ENCODE measurements at places on chromosomes 16 and 17.

DNA sequence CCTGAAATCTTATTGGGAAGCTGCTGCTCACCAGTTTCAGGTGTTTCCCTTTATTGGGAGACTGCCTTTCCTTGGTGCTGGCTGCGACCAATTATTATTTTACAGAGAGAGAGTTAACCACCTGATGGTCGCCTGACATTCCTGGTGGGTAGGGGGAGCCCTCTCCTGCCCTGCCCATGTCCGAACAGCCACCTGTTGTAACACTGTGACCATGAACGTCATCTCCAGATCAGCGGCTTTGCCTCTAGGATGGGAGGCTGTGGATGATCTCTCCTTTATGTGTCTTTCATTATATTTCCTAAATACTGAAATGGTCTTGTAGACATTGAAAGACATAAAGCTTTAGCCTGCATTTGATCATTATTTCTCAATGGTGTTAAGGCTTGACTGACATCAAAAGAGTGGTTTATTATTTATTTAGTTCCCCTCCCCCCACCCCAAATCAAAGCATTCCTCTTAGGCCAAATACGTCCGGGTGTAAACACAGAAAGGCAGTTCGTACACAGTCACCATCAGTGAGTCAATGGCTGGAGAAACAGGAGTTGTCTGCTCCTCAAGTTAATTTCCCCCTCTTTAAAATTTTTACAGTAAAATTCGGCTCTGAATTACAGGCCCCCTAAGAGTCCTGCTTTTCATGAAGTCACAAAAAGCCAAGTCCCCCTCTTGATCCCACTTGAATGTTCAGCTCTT, 57.8 kb upstream of the CACNG5 start:
- DNase-seq, result no peak

DNA sequence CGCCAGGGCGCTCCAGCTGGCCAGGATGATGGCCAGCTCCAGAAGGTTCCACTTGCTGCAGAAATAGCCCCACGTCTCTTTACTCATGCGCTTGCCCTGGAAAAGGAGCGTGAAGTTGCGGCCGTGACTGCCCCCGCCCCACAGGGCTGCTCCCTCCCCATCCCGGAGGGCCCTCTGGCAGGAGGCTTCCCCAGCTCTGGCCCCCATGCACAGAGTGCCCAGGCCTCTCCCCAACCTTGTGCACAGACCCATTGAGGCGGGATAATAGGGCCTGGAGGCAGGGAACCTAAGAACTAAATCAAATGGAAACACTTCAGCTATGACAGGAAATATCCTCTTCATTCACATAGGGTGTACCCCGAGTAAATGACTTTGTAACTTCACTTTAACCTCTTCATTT, 21.2 kb upstream of the GCSH start:
- no peak for DNase-seq

DNA sequence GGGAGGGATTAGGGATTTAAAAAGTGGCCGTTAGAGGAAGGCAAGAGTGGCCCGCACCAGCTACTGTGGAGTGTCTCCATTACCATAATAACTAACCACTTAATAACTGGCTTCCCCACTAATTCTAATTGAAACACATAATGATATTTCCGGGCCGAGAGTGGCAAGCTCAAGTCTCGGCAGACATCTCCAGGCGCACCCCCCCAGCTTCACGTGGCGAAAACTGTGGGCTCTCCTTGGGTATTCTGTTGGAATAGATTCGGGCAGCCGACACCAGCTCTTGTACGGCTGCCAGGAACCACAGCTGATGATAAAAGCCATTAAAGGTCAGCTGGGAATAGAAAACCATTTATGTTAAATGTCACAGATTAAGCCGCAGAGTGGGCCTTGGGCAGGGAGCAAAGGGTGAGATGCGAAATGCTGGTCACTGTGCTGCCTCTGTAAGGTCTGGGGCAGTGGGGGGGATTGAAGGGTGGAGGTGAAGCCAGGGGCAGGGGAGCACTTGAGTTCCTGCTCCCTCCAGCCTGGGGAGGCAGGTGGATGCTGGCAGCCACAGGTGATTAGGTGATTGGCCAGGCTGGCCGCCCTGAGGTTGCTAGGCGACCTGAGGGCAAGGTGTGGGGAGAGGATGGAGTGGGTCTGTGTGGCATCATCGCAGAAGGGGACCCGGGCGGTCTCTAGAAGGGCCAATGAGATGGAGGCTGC, 115.6 kb upstream of the SDK2 start:
- no peak for DNase-seq

GRCh38 chr17:5588584-5588983, 4.3 kb upstream of the NLRP1 start:
- no peak for DNase-seq

GRCh38 chr17:18228176-18228682, 2.8 kb downstream of the LLGL1 start:
- no peak for DNase-seq

DNA sequence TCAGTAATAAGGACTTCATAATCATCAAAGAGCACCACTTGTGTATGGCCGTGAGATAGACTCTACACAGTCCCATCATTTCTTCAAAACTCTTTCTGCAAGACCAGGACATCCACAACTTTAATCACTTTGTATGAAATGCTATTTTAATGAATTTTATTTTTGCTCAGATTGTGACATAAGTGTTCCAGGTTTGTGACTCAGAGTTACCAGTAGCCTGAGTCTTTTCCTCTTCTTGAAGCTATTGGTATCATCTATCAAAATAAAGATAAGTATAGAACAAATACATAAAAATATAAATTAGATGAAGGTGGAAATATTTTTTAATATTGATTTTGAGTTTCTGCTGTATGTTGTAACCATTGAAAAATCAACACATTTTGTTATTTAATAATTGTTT, 16.6 kb upstream of the VWA3A start:
- no peak for DNase-seq

- DNase-seq, result no peak
Measured at GRCh38 chr16:63998-64913, 8.2 kb downstream of the RHBDF1 start.

GRCh38 chr17:50164697-50164988, 1.2 kb upstream of the SGCA start:
- no peak for DNase-seq

GRCh38 chr16:56013962-56014552, 138.9 kb upstream of the CES5A start:
- no peak for DNase-seq

- DNase-seq, result no peak
Measured at GRCh38 chr16:48537275-48537674, 72.7 kb downstream of the N4BP1 start.

GRCh38 chr17:42165751-42166150, 11.0 kb upstream of the RAB5C start:
- no peak for DNase-seq

- no peak for DNase-seq
Measured at GRCh38 chr16:65061935-65062518, 59.8 kb downstream of the CDH11 start.

GRCh38 chr17:18261146-18261515, 669 bp downstream of the MIEF2 start:
- no peak for DNase-seq

DNA sequence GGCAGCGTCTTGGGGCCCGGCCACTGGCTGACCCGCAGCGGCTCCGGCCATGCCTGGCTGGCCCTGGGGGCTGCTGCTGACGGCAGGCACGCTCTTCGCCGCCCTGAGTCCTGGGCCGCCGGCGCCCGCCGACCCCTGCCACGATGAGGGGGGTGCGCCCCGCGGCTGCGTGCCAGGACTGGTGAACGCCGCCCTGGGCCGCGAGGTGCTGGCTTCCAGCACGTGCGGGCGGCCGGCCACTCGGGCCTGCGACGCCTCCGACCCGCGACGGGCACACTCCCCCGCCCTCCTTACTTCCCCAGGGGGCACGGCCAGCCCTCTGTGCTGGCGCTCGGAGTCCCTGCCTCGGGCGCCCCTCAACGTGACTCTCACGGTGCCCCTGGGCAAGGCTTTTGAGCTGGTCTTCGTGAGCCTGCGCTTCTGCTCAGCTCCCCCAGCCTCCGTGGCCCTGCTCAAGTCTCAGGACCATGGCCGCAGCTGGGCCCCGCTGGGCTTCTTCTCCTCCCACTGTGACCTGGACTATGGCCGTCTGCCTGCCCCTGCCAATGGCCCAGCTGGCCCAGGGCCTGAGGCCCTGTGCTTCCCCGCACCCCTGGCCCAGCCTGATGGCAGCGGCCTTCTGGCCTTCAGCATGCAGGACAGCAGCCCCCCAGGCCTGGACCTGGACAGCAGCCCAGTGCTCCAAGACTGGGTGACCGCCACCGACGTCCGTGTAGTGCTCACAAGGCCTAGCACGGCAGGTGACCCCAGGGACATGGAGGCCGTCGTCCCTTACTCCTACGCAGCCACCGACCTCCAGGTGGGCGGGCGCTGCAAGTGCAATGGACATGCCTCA, 773 bp downstream of the NTN3 start:
- no peak for DNase-seq

DNA sequence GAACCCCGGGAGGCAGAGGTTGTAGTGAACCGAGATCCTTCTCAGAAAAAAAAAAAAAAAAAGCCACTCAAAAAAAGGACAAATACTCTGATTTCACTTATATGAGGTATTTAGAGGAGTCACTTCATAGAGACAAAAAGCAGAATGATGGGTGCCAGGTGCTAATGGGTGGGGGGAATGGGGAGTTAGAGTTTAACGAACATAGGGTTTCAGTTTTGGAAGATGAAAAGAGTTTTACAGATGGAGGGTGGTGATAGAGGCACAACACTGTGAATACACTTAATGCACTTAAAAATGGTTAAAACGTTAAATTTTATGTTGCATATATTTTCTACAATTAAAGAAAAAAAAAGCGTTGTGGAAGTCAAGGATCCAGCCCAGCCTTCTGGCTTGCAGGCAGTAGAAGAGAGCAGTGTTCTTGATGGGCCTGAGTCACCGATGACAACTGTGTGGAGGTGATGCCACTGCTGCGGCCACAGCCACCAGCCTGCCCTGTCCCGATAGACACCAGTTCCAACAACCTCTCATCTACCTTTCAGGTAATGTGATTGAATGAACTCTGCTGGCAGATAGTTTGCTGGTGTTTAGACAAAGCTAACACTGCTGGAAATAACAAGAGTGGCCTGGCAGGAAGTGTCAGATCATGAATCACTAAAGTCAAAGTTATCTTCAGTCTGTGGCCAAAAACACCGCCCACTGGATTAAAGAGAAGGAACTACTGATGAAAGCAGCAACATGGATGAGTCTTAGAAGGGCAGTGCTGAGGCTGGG, 49.9 kb upstream of the COX10 start:
- no peak for DNase-seq

- no peak for DNase-seq
Measured at GRCh38 chr17:68718926-68719325, 117.8 kb upstream of the FAM20A start.

DNA sequence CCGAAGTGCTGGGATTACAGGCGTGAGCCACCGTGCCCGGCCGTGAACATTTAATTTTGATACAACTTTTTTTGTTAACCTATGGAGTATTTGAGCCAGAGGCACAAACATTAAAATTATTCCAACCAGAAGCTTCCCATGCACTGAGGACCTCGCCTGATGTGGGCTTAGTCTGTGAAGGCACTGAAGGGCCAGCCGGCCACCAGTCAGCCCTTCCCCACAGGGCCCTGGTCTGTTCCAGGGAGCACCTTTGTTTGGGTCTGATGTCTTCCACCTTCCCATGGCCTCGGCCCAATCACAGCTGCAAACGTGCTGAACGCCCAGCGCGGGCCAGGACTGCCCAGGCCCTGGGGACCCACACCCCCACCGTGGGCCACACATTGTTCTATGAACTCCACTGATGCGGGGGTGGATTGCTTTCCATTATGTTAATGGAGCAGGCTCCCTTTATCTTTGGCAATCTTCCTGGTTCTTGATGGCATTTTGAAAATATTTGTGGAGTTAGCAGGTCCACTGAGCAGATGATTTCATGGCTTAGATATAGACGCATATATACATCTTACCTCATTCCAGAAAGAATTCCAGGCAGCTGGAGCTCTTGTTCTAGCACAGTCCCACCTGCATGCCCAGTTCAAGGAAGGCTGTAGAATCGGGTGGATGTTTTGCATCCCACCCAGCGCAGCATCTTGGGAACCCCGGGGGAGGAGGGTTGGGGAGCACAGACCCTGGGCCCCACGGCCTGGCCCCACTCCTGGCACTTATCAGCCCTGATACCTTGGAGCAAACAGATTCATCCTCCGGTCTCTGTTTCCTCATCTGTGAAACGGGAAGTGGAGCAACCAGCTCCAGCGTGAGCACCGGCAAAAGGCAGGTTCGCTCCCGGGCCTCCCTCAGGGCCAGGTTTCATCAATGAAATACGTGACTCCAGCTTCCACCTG, 14.5 kb downstream of the SPIRE2 start:
- no peak for DNase-seq

DNA sequence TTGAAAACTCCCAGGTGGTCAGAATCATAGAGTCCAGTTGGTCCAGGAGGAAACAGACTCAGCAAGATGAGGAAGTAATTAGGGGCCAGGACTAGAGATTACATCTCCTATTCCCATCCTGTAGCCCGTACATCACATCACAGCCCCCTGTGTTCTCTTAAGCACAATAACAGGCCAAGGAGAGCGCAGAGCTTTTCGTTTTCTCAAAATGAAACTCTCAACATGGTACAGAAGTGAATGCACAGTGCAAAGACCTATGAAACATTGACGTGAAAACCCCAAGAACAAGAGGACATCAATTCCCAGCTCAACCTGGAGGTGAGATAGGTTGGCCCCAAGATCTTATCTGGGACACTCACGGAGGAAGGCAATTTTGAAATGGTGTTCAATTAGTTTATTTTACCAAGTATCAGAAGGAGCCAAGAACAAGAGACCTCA, 9.0 kb downstream of the PIK3R5 start:
- DNase-seq, result no peak

- DNase-seq, result no peak
Measured at GRCh38 chr17:65994114-65994513, 197.8 kb downstream of the CEP112 start.

DNA sequence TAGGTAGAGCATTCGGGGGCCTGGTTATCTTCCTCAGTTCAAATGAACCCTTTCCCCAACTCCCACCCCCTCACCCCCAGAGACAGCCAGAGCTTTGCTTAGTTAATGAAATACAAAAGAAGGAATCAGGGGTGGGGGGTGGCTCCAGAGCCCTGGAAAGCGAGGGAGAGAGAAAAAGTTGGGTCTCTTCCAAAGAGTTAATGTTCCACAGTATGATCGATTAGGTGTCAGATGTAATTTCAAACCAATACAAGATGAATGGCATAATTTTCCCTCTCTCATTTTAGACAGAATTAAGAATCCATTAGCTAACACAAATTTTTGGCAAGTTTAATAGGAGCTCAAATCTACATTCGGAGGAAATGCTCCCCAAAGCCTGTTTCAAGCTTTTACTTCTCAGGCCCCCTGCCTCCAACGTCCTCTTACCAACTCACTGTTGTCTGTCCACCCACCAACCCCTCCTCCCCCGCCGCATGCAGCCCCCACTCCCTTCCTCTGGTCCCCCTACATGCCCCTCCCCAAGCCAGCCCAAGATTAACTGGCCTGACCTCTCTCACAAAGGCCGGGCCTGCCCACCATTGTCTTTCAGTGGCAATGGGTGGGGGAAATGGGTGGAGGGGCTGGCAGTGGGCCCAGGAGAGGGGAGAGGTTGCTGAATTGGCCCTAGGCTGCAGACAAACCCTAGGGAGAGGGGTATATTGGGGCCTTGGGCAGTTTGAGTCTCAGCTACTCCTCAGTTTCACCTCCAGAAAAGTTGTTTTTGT, 28.2 kb downstream of the NEUROD2 start:
- DNase-seq, result no peak
